Small intestine (tissue), 16 donors: ENCODE measurements at places on chromosomes 4 and X.

GRCh38 chrX:149984411-149984810 is 46.1 kb upstream of the EOLA2 start:
- no peak for DNase-seq

GRCh38 chr4:83613994-83614393 is 78.1 kb downstream of the GPAT3 start:
- no peak for DNase-seq

GRCh38 chrX:103400931-103401330 is 24.6 kb downstream of the BEX3 start:
- no peak for DNase-seq

DNA sequence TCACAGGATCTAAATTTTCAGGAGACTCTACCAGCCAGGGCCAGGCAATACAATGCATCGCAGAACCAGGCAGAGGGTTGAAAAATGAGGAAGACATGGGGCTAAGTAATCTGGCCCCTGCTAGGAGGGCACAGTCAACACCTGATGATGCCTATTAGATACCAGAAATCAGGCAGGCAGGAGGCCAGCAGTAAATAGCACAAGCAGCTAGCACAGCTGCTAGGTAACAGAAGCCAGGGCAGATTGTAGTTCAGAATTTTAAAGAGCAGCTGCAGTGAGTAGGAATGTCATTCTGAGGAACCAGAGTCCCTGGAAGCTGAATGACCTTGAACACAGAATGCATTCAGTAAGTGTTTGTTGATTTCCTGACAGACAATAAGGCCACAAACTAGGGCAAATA is 38.8 kb upstream of the TRPC5OS start:
- DNase-seq = no peak

GRCh38 chr4:173883821-173884220 is 353.8 kb upstream of the HAND2 start:
- DNase-seq = no peak

DNA sequence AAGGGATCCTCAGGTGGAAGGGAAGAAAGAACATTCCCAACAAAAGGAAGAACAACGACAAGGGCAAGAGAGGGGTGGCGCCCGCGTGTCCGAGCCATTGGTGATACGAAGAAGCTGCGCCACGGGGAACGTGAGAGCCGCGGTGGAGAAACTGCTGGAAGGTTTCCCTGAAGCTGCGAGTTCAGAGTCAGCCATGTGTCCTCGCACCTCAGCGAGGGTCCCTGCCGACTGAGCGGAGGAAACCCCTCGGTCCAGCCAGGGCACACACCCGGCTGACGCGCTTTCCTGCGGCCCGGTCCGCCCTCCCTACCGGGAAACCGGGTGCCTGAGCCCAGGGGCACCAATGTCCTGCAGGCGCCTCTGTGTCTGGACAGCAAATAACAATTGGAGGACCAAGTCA is 18.0 kb downstream of the IRF2 start:
- DNase-seq = no peak

GRCh38 chrX:105527759-105528158 is 294.6 kb upstream of the NRK start:
- no peak for DNase-seq

GRCh38 chr4:42713391-42713790 is 56.5 kb upstream of the ATP8A1 start:
- DNase-seq = no peak

DNA sequence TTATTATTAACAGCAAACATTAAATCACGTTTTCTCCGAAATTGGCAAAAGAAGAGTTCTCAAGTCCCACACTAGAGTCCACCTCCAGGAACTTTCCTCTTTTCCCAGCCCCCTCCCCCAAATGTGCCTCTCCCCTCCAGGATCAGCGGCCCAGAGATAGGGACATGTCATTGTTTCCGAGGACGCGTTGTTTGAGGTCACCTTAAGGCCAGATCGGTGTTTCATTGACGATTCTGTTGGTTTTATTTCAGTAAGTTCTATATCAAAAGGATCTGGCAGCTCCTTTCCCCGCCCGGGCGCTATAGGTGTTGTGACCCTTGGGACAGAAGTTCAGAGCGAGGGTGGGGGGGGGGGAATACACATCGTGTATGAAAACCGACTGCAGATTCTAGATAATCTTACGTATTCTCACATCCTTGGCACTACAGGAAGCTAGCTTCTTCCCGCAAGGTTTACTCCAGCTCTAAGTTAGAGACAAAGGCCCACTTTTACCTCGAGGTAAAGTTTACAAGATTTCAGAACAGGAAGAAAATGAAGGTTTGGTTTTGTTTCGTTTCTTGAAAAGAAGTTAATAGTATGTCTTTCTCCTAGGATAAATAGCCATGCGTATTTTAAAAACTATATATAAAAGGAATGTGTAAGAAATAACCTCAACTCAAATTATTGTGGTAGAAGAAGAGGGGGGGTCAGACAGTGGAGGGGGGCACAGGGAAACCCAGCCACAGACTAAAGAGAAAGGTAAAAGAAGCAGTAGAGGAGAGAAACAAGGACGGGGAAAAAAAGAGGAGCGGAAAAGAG is 739 bp upstream of the MSX1 start:
- DNase-seq = no peak

GRCh38 chr4:69707807-69708206 is 52.6 kb downstream of the SULT1B1 start:
- peak; percentile 19 for DNase-seq

GRCh38 chrX:2664502-2664901 is 26.6 kb upstream of the CD99 start:
- no peak for DNase-seq

DNA sequence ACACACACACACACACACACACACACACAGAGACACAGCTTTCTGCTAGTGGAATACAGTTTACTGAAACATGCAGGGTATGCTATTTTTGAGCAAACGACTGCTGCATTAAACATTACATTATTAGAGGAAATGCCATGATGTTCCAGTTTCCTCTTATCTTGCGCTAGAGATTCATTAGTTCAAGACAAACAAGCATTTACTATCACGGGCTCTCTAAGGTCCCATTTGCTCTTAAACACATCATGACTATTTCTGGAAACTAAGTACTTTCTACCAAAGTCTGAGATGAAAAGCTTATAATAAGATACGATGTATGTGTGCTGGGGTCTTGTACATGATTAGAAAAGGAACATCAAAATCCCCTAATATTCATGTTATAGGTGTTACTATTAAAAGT is 48.8 kb downstream of the RPS3A start:
- no peak for DNase-seq

DNA sequence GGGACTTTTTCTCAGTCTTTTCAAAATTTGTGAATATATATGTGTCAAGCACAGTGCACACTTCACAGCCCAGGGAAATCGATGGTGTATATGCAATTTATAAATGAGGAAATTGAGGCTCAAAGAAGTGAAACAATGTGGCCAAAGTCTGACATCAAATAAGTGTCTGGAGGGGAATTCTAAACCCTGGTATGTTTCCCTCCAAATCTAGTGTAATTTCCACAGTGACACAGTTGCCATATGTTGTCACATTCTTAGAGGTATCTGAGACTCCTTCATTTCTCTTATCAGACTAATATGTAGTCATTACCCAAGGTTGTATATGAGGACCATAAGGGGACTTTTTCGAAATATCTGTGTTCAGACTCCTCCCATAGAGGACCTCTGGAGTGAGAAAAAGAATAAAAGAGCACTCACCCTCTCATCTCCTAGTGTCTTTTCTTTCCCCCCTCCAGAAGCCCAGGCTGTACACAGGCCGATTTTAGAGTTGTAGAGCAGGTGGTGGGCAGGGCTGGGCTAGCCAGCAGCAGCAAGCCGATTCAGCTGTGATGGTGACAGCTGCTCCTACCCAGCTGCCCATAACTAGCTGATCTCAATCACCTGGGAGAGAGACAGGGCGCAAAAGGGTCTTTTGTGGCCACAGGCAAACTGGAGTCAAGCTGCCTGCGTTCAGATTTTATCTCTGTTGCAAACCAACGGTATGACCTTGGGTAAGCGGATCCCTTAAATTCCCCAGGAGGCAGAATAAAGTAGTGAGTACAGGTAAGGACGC is 55.1 kb downstream of the CLCN5 start:
- DNase-seq = no peak

- DNase-seq = no peak
Observed at GRCh38 chrX:72536542-72536941, 36.1 kb downstream of the HDAC8 start.

- peak; percentile 11 for DNase-seq
Observed at GRCh38 chrX:97039363-97040029, 155.8 kb downstream of the RPA4 start.

GRCh38 chr4:36020351-36020750 is 224.0 kb downstream of the ARAP2 start:
- no peak for DNase-seq

GRCh38 chr4:165016971-165017370 is 14.8 kb upstream of the TRIM60 start:
- DNase-seq = no peak

- DNase-seq = no peak
Observed at GRCh38 chrX:96761566-96761965, 76.9 kb downstream of the DIAPH2 start.

- peak; percentile 57 for DNase-seq
Observed at GRCh38 chr4:48315728-48316630, 25.4 kb upstream of the SLAIN2 start.

DNA sequence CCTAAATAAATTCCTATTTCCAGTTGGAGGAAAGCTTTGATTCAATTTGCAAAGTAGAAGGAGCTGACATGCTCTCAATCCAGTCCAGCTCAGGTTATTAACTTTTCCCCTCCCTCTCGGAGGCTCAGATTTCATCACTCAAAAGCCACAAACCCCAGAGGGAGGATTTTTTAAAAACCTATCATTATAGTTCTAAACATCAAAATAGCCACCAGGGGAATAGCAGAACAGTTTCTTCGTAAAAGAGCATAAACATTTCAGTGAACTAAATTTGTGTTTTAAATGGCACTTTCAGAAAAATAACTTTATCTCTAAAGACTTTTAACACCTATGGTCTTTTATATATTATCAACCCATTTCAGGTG is 8.8 kb downstream of the GPRIN3 start:
- DNase-seq = no peak

- DNase-seq = peak; percentile 30
Observed at GRCh38 chrX:17967888-17968287, 106.8 kb upstream of the RAI2 start.

DNA sequence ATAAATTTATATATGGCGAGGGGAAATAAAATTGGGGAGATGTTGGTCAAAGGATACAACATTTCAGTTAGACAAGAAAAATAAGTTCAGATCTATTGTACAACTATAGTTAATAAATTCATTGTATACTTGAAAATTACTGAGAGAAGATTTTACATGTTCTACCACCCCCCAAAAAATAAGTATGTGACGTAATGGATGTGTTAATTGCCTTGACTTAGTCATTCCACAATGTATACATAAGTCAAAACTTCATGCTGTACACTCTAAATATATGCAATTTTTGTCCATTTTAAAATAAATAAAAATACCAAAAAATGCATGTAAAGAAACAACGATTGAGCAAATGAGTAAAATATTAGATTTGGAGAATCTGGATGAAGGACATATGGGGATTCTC is 1.8 kb downstream of the USP11 start:
- no peak for DNase-seq

- DNase-seq = no peak
Observed at GRCh38 chr4:142092941-142093340, 456.6 kb downstream of the IL15 start.

- DNase-seq = no peak
Observed at GRCh38 chrX:1589356-1590130, 1.9 kb upstream of the AKAP17A start.

GRCh38 chrX:72159769-72160168 is 21.8 kb upstream of the PIN4 start:
- no peak for DNase-seq

GRCh38 chr4:110626532-110627153 is 3.8 kb upstream of the PITX2 start:
- no peak for DNase-seq

DNA sequence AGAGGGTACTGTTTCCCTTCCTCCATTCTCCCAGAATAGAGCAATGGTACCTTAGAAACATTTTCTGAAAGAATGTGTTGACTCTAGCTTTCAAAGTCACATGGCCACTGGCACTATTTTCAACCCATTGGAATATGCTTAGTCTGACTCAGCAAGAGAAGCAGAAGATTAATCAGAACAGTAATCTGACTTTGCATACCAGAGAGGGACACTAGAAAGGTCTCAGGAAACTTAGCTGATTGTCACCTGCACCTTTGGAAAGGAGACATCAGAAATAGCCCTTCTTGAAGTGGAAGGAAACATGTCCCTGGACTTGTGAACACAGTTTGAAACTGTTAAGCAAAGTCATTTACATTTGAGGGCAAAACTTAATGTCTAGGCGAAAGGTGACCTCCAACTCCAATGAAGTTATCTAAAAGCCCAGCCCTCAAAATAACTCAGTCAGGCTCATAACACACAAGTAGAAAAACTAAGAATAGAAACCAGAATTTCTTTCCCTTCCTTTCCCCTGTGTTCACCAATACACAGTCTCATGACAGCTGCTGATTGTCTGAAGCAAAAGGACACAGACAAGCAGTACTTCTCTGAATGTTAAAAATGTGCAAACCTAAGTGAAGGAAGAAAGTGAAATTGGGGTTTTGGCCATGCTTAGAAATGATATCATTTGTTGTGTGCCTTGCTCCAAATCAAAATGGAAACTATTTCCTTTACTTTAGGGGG is 270.8 kb downstream of the GRIA3 start:
- DNase-seq = no peak

DNA sequence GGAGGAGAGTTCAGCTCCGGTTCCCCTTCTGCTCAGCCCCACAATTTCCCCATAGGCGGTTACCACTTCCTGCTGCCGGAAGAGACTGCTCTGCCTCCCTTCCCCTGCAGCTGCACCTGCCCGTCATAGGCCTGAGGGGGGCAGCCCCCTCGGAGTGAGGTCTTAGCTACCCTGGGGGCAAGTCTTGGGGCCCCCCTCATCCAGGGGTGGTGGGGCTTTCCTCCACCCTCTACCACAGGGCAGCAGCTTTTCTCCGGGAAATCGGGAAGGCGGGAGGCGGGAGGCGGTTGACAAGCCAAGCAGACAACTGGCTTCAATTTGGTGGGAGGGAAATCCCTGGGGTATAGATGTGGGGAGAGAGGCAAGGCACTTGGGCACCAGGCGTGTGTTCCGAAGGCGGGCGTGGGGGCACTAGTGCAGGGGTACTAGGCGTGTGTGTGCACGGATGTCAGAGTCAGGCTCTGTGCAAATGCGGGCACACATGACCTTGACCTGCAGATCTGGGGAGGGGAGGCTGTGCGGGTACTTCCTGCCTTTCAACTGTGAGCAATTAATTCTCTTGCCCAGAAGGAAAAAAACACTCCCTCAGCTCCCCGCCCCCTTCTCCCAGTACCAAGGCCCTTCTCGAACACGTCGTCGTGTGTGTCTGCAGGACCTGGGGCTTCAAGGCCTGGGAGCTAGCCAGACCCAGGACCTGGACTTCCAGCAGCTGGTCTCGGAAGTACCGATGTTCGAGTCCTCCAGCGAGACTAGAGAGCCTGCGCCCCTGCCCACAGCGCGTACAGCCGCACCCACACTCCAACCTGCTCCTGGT is 1.0 kb upstream of the ARHGAP4 start:
- DNase-seq = peak; percentile 67

- DNase-seq = no peak
Observed at GRCh38 chrX:118062048-118062789, 54.4 kb downstream of the KLHL13 start.
